RWPE2 (cell line): ENCODE measurements at places on chromosomes 7 and 10.

DNA sequence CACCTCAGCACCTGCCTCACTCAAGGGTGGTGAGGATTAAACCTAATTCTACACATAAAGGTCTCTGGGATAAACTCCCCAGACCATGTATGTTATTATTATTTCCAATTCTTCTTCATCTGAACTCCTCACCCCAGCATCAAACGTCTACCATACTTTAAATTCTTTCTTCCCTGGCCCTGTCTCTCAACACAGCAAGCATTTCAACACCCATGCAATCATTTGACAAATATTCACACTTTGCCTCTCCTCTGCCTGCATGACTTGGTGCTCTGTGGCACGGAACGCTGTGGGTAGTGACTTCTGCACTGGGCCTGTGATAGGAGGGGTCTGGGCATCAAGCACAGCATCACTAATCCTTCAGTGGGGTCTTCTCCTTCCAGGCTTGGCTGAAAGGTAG lies 490.8 kb downstream of the TNS3 start:
- no peak for DNase-seq

GRCh38 chr10:78864761-78865537 lies 203.8 kb upstream of the ZMIZ1 start:
- no peak for DNase-seq

DNA sequence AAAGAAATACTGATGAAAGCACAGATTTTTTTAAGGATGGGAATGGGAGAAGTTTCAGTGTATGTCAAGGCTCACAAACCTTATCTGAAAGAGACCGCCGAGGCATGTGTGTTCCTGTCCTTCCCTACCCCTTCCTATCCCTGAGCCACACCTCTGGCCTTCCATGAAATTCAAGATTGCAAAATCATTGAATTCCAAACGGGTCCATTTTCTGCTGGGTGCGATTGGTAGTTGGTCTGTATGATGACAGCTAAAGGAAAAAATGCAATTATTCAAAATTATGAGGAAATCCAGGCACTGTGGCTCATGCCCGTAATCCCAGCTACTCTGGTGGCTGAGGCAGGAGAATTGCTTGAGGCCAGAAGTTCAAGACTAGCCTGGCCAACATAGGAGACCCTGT lies 170.1 kb downstream of the ARHGAP12 start:
- DNase-seq: no peak

- no peak for DNase-seq
These were observed 78.4 kb upstream of the UNC5B start for GRCh38 chr10:71133710-71134686.

DNA sequence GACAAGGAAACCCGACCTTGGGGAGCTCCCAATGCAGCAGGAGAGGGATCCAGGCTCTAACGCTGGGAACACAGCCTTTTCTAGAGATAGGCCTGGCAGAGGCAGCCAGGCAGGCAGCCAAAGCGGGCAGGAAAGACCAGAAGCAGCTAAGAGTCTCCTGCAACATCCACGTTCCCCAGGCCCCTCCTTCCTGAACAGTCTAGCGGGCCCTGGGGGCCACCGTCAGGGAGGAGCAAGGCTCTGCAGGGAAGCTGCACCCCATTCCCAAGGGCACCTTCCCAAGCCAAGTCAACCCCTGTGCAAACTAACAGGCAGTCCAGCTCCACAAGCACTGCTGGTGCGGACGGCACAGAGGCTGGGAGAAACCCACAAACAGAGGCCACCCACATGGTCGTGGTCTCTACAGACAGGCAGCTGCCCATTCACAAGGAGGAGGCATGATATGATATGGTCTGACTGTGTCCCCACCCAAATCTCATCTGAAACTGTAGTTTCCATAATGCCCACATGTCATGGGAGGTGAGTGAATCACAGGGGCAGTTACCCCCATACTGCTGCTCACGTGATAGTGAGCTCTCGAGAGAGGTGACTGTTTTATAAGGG lies 115.7 kb downstream of the MAD1L1 start:
- DNase-seq: no peak

DNA sequence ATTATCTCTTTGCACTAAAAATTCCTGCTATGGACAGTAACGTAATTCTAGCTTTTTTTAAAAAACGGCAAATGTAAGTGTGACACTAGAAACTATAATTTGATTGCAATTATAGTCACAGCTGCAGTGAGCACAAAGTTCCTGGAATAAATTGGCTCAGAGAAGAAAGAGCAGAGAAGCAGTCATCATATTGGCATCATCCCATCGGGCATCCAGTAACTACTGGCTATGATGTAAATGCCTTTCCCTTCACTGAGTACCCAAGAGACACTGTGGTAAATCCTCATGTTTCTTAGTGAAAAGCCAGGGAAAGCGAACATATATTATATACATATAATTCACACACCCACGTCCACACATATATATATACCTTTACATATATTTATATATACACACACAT lies 43.6 kb downstream of the PIP4K2A start:
- no peak for DNase-seq

- DNase-seq: no peak
These were observed 58.5 kb upstream of the UBE3C start for GRCh38 chr7:157080111-157080730.

- no peak for DNase-seq
These were observed 501.6 kb downstream of the PTPRN2 start for GRCh38 chr7:158085741-158086695.

DNA sequence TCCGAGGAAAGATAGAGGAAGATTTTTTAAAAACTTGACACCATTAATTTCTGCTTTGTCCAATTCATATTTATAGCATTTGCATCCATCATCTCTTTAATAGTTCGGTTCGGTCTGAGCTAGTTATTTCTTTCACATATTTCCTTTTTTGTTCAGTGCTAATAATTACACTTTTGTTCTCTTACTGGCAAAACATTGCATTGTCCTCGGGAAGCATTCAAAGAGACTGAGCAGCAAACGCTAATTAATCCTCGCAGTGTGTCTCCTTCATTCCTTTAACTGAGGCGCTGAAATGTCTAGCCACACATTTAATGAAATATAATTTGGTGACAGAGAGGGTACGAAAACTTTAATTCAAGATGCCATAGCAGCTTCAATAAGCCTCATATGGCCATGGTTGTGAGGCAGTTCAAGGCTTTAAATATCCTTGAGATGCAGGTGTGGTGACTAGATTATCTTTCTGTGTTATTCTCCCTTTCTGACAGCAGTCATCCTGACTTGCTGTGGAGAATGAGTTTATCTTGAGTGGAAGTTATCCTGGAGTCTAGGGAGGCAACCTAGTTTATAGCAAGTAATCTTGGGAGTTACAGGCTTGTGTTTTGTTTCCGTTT lies 431.4 kb downstream of the SDK1 start:
- no peak for DNase-seq

GRCh38 chr7:14403587-14403986 lies 414.1 kb upstream of the ETV1 start:
- no peak for DNase-seq

GRCh38 chr10:131855461-131856401 lies 45.1 kb upstream of the PPP2R2D start:
- no peak for DNase-seq

GRCh38 chr10:26690731-26691475 lies 6.6 kb upstream of the PDSS1 start:
- no peak for DNase-seq

- DNase-seq: no peak
These were observed 820.6 kb upstream of the KCND2 start for GRCh38 chr7:119452401-119452800.

GRCh38 chr10:76023007-76023406 lies 591.6 kb downstream of the LRMDA start:
- DNase-seq: no peak

GRCh38 chr10:94402843-94403379 lies 570 bp downstream of the TBC1D12 start:
- no peak for DNase-seq

DNA sequence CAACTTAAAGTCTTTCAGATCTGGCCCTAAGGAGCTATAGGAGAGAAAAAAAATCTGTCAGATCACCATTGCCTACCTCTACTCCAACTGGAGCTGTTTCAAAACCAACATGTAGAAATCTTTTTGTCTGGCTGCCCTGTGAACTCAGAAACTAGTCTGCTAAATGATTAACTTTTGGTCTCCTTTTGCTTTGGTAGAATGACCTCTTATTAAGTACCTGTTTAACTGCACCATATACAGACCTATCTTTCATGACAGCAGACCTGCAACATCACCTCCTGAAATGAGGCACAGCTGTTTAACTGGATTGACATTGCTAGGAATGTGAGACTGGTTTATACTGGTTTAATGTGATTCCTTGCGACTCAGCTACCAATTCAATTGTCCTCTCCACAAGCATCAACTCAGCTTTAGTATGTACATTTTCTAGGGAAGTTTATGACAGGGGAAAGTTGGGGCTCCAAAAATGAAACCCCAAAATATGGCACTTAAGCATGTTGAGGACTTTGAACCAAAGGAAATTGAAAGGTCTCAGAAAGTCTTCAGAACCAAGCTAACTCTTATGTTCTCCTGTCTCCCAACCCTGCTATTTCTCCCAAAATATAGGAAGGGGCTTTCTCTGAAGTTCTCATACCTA lies 1.8 kb downstream of the CYP3A43 start:
- no peak for DNase-seq

- no peak for DNase-seq
These were observed 158.0 kb upstream of the ITGB1 start for GRCh38 chr10:33115738-33116719.

- no peak for DNase-seq
These were observed 6.7 kb upstream of the SMNDC1 start for GRCh38 chr10:110311357-110311949.

DNA sequence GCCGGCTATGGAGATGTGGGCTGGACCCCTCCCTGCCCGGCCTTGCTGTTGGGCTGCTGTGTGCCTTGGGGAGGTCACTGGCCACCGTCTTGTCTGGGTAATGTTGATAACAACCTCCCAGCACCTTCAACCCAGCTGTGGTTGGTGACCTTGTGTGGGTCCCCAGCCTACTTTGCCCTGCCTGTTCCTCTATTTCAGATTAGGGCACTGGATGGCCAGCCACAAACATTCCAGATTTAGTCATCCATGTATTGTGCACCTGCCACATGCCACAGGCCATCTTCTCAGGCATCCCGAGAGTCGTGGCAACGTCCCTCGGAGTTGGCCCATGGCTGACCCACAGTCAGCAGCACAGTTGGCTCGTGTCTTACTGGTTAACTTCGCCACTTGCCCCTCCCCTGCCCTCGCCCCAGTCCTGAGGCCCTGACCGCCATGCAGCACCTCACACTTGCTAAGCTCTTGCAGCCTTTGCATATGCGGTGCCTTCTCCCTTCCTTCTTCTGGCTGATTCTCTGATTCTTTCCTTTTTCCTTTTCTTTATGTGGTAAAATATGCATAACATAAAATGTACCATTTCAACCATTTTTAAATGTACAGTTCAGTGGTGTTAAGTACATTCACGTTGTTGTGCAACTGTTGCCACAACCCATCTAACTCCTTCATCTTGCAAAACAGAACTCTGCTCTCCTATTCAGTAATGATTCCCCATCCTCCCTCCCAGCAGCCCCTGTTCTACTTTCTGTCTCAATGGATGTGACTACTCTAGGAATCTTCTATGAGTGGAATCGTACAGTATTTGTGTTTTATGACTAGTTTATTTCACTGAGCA lies 60.6 kb downstream of the PRF1 start:
- DNase-seq: no peak

- DNase-seq: no peak
These were observed 552.6 kb downstream of the LRMDA start for GRCh38 chr10:75984067-75984466.

DNA sequence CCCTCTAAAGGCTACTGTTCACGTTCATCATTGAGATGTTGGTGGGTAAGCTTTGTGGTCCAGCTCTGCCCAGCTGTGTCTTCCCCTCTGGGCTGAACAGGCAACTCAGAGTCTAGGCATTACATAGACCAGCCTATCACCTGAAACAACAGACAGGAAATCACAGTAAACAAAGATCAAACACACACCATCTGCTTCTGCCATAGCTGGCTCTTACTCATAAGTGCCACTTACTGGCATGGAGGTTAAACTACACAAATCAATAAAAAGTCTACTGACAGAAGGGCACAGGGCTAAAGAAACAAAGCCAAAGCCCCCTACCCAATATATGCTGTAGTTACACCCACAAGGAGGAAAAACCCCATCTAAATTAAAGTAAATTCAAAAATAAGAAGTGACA lies 35.0 kb downstream of the SEPTIN14 start:
- no peak for DNase-seq

DNA sequence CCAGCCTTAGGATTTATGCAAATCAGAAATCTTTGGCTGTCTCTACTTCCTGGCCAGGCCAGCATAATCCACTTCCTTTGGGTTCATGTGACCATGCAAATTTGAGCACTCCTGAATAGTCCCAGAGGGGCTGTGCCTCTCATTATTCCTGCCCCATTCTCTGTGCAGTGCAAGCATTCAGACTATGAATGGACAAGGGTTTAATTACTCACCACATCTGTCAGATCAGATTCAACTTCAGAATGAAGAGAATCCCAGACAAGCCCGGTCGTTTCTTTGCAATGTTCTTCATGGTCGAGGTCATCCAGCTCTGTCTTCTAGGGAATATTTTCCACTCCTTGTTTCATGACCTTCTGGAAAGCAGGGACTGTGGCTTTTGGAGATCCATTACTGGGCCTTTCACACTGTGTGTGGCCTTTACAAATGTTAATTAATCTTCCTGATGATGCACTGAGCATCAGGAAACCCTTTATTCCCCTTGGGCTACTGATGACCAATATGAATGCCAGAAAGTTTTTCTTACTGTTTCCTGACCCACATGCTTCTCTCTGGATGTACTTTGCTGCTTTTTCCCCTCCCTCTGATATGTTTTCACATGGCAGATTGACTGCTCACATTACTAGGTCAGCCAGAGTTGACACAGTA lies 217.6 kb upstream of the TCF7L2 start:
- no peak for DNase-seq

DNA sequence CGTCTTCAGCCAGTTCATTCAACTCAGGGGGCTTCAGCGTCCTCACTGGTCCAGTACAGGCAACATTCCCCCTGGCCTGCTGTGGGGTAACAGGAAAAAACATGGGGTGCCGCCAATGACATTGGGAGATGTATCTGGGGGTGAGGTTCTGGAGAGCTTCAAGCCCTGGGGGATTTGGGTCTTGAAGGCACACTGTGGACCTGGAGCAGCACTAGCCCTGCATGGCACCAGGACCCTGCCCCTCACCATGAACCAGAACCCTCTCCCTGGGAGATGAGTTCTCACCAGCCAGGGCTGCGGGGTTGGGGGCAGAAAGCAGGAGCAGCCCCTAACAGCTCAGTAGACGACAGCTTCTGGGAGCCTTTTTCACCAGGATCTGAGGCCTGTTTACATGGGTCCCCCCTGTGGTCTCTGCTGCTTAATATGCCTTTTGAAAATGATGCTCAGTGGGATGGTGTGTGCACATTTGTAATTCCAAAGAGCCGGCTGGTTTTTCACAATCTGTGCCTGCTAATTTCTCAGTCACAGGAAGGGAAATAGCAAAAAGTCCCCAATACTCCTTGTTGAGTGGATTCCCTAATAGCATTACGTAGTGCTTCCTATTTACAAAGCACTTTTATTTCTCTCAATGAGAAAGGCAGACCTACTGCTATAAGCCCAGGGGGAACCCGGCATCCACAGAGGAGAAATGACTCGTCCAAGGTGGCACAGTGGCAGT lies 509.5 kb downstream of the RPS24 start:
- no peak for DNase-seq

- DNase-seq: no peak
These were observed 886.8 kb downstream of the LRMDA start for GRCh38 chr10:76318211-76318610.
